ENCODE measurements at places on chromosomes 5 and 9.

DNA sequence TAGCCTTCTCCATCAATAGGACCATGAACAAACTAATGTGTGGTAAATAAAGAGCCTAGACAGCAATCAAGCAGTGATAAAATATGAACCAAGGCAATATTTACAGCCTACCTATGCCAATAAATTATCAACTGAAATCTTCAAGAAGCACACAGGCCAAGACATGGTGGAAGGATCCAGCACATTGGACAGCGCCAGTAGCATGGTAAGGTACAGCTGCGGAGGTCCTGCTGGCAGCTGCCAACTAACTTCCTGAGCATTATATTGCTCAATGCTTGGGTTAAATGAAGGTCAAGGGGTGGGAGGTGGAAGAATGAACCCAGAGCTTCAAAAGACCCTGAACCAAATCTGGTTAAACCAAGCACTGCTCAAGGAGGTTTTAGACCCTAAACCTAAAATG lies 16.5 kb upstream of the SPDL1 start:
- no peak for DNase-seq

GRCh38 chr5:171673328-171673727 lies 112.3 kb upstream of the SMIM23 start:
- no peak for DNase-seq

- DNase-seq: no peak
Observed at GRCh38 chr9:73611032-73611431, 459.4 kb downstream of the ANXA1 start.

DNA sequence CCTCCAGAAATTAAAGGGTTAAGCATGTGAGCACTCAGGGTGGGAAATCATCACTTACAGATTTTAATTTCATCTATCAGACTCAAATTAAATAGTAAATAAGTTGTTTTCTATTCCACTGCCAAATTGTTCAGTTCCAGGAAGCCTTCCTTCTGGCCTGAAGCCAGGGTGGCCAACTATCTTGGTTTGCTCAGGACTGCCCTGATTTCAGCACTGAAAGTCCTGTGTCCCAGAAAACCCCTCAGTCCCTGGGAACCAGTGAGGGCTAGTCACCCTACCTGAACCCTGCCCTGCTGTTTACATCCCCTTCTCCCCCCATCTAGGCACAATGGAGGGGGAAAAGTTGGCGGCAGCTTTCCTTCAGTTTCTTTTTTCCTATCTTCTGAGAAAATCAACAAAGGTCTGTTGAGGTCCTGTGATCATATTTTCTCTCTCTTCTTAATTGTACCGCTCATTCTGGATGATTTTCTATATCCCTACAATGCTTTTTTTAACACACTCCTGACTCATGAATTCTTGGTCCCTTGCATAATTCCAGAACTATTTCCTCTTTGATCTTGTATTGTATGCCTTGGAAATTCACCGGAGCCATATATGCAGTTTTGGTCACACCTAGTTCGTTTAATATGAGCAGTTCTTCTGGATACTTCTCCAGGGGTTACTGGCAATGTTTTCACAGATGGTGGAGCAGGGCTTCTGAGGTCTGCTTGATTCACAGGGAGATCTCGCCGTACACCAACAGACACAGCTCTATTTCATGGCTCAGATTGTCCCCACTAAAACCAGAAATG lies 103.8 kb downstream of the MAP1B start:
- no peak for DNase-seq

DNA sequence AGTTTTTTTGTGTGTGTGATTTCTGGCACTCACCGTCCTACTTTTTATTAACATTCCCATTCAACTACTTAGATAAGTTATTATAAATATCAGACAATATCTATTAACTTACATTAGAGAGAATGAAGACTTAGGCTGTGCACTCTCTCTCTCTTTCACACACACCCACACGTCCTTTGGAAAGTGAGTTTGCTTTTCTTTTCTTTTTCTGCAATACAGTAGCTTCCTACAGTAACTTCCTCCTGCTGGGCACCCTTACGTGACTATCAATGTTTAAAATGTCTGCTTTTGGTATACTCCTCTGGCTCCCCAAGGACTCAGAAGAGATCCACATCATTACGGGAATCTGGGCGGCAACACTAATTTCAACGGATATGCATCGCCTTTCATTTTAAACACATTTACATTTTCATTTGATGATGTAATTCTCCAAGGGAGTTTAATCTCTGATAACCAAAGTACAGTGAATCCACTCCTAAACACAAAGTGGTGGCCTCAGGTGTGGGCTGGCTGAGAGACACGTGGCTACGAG lies 179.5 kb downstream of the MAPKAP1 start:
- no peak for DNase-seq

DNA sequence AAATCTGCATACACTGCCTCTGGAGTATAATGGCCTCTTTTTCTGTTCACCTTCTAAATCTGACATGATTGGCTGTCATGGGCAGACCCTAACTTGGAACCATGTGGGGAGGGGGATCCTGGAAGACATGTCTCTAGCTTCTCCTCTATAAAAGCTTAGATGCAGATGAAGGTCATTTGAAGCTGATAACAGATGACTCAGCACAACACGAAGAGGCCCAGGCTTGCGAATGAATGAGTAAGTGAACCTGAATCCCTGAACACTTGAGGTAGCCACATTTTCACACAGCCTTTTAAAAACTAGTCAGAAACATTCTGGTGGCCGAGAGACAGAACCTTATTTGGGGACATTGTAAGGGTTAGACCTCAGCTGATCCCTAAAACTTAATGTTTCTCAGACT lies 282.6 kb downstream of the ELAVL2 start:
- no peak for DNase-seq

- DNase-seq: no peak
Observed at GRCh38 chr9:128081056-128081455, 13.0 kb downstream of the SLC25A25 start.

DNA sequence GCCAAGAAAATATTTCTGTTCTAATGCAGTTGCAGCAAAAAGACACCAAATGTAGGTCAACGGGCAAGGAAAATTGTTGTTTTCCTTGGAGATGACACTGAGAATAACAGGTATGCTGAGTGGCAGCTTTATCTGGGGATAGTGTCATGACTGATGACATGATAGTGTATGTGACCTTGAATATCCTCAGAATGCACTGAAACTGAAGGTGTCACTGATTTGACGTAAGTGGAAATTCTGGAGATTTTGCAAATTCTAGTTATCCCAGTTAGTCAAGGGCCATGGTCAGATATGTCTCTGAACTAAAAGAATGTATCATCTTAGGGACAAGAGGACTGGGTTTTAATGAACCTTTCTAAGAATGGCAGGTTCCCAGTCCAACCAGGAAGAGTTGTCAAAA lies 138.0 kb upstream of the C9orf72 start:
- DNase-seq: no peak

DNA sequence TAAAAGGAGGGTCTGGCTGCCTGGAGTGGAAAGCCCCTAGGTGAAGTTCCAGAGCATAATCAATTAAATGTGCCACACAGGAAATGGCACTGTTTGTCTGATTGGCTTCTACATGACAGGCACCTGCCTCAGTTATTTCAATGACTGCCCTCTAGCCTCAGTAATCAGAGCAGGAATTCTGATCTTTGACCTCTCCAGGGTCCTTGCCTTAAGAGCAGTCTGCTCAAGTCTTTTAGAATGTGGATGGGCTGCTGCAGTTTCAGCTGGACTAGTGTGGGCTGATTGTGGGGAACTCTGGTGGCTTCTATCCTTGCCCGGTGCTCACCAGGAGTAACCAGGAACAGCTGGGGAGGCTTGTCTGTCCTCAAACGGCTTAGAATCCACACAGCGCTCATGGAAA lies 98.9 kb downstream of the LIX1 start:
- DNase-seq: no peak

- DNase-seq: no peak
Observed at GRCh38 chr5:109083937-109084336, 325.8 kb downstream of the PJA2 start.

DNA sequence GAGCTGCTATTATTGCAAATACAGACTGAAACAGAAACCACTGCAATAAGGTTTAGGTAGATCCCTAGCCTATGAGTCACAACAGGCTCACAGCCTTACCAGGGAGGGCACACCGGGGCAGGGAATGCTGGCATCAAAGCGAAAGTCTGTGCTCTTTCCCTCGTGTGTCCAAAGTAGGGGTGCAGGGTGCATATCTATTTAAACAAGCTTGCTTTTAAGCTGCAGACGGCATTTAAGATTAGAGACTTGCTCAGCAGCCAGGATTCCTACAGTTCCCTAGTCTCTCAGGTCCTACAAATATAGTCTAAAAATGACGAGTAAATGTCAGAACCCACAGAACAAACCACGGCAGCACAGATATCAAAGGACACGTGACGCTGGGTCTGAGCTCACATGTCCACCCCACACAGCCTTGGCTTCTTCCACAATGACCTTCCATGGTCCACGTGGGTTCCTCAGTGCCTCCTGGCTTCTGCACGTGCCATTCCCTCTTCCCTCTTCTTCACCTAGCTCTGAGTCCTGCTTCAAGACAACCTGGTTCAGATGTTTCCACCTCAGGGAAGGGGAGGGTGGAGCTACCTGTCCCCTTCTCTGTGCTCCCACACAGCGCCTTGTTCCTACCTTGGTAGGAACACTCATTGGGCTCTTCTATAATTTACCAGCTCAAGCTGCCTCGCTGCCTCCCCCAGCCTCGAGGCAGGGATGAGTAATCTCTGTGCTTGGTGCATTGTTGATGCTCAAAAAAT lies 193.2 kb downstream of the MAPKAP1 start:
- DNase-seq: no peak

GRCh38 chr9:75754080-75754479 lies 136.4 kb upstream of the PCSK5 start:
- no peak for DNase-seq

DNA sequence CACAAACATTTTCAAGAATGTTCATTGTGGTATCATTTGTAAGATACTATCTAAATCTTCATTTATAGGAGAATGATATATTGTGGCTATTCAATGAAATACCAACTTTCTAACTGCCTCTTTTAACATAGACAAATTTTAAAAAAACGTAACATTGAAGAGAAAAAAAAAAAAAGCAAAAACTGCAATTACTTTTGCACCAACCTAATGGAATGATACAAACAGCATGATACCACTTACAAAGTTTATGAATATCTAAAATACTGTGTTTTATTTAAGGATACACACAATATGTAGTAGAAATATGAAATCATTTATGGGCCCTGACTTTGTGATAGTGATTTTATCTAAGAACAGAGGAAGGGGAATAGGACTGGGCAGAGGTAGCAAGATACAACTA lies 24.1 kb downstream of the PSMD5 start:
- DNase-seq: no peak

DNA sequence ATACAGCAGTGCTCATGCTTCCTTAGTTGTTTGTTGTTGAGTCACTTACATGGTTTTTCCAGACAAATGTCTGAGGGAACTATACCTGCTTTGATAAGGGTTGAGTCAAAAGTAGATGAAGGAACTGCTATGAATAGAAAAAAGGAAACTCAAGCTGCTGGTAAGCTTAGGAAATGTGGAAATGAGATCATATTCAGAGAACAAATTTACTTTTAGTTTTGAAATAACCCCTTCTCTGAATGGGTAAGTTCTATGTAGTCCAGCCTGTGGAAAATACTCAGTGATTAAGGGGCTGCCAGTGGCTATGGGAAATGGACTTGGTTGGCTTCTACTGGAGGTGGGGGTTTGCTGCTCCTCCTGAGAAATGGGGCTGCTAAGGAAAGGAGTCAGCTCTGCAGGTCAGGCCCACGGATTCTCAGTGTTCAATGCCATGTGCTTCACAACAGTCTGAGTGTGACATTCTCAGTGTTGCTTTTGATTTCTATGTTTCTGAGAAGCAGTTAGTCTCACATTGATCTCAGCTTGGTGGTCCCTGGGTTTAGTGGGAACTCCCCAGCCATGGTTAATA lies 47.7 kb upstream of the GLRX start:
- DNase-seq: no peak

GRCh38 chr9:113581865-113582697 lies 118.6 kb downstream of the RGS3 start:
- peak; percentile 66 for DNase-seq

DNA sequence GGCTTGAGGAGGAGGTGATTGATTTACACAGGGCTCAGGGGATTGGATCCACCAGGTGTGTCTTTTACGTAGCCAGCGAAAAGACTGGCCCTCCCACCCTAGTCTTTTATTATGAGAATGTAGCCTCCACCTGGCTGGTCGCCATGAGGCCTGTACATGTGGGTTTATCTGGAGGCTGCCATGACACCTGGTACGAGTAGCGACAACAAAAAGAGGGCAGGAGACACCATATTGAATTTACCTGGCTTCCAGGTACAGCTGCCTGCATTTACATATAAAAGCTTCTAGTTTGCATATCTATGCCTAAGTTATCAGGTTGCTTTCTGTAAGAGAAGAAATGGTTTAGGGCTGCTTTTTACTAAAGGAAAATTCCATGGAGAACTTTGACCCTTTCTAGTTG lies 1173.7 kb upstream of the SEMA6A start:
- DNase-seq: no peak

DNA sequence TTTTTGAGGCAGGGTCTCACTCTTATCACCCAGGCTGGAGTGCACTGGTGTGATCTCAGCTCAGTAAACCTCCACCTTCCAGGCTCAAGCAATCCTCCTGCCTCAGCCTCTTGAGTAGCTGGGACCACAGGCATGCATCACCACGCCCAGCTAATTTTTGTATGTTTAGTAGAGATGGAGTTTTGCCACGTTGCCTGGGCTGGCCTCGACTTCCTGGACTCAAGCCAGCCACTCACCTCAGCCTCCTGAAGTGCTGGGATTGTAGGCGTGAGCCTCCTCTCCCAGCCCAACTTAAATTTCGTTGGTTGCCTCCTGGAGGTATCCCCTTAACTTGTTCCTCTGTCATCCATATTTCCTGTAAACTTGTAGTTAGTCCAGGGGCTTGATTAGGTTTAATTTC lies 47.2 kb downstream of the RAB24 start:
- no peak for DNase-seq

DNA sequence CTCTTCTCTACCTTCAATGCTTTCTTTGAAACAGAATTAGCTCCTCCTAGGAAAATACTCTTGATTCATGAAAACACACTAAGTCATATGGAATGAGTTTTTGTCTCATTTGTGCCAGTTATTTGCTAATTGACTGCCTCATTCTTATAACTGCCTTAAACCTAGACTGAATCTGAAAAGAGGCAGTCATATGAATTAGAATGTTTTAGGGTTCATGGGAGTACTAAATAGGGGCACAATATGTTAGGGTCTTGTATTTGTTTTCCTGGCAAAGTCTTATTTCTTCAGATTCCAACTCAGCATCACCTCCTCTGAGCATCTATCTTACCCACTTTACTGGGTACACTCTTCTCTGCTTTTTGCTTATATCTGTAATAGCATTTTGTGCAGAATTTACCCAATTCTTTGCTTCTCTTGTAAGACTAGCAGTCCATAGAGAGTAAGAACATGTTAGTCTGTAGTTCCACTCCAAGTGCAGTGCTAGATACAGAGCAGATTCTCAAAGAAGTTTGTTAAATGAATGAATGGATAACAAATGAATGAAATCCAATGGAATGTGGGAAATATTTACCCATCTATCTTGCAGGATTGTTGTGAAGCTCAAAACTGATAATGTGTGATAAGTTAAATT lies 43.9 kb upstream of the ALDH1A1 start:
- no peak for DNase-seq

Measured in activated CD4-positive, alpha-beta T cell treated with anti-CD3 and anti-CD28 coated beads, Interleukin-2, amount 50 U/mL, for 1 hour (primary cell).